NCI-H187 (cell line): ENCODE measurements at places on chromosomes 2 and 18.

DNA sequence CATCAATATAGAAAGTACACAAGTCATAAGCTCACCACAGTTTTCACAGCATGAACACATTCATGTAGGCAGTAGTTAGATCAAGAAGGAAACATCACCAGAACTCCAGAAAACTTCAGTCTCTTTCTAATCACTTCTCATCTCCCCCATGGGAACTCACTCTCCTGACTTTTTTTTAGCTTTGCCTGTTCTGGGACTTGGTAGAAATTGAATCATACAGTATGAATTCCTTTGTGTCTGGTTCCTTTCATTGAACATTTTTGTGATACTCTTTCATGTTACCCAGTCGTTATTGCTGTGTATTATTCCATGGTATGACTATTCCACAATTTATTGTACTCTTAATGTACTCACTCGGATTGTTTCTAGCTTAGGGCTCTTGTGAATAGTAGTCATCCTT lies 160.2 kb downstream of the TAF4B start:
- DNase-seq: no peak

- DNase-seq: no peak
Measured at GRCh38 chr2:132252191-132252893, 90.6 kb upstream of the ANKRD30BL start.

- DNase-seq: no peak
Measured at GRCh38 chr2:33093283-33093993, 146.7 kb downstream of the LTBP1 start.

DNA sequence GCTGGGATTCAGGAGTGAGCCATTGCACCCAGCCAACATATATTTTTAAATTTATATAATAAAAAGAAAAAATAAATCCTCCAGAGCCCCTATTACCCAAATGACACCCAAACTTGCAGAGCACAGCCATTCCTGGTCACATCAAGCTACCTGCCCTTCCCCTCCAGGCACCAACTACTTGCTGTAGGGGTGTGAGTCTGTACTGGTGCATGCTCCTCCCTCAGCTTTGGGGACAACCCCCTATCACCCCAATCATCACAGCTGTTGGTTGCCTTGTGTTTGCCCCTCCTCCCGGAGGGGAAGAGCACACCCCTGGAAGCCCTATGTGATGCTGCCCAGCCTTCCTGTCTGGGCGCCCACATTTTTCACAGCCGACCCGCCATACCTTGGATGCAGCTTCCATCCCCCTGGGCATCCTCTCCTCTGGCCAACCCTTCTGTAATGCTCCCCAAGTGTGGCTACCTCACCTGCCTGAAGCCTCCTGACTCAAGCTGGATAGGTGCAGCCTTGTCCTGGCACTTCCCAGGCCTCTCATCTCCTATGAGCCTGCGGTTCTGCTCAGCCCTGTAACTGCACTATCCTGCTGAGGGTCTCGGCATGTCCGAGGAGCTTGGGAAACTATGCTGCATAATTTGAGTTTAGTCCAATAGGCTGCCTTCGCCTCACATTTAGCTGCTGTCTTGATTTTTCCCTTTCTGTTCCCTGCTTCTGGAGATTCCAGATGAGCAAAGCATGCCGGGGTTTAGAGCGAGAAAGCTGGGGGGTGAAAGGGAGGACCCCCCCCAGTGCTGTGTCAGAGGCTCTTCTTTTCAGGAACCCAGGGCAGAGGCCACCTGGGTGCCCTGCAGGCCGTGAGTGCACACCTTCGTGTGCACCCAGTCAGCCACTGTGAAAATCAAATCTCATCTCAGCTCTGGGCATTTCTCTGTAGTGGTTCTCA lies 27.2 kb downstream of the CHST10 start:
- DNase-seq: no peak
